ENCODE measurements at places on chromosomes 1 and 21.

- DNase-seq: no peak
Measured at GRCh38 chr1:185297982-185298381, 19.1 kb downstream of the IVNS1ABP start.

- DNase-seq: no peak
Measured at GRCh38 chr1:180928331-180929230, 15.9 kb downstream of the KIAA1614 start.

- no peak for DNase-seq
Measured at GRCh38 chr1:183880531-183881243, 75.8 kb downstream of the RGL1 start.

DNA sequence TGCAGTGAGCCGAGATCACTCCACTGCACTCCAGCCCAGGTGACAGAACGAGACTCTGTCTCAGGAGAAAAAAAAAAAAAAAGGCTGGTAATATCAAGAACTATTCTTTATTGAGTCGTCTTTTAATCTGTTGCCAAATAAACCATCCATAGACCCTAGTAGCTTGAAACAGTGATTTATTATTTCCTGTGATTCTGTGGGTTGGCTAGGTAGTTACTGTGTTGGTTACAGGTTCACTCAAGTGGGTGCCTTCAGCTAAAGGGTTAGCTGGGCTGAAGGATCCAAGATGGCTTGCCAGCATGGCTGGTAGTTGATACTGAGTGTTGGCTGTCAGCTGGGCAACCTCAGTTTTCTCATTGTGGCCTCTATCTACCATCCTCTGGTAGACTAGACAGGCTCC is 9.2 kb downstream of the TLCD4 start:
- no peak for DNase-seq

DNA sequence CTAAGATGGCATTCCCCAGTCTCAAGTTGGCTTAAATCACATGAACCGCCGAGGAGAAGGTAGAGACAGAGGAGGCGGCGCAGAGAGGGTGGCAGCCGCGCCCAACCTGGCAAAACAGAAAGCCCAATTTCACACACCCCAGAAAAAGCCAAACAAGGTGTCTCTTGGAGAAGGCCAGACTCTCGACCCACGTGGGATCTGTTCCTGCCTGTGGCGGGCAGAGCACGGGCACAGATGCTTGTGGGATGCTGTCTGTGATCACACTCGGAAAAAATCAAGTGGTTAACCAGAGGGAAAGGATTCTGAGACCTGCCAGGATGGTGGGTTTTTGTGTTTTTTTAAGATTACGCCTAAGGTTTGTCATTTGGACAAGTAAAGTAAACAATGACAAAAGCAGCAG is 80.7 kb downstream of the MRPL37 start:
- DNase-seq: no peak

- no peak for DNase-seq
Measured at GRCh38 chr1:18200918-18201317, 93.3 kb downstream of the IGSF21 start.

- no peak for DNase-seq
Measured at GRCh38 chr1:16984717-16985116, 4.3 kb upstream of the MFAP2 start.

- DNase-seq: no peak
Measured at GRCh38 chr1:113101588-113101987, 28.6 kb downstream of the LRIG2 start.

DNA sequence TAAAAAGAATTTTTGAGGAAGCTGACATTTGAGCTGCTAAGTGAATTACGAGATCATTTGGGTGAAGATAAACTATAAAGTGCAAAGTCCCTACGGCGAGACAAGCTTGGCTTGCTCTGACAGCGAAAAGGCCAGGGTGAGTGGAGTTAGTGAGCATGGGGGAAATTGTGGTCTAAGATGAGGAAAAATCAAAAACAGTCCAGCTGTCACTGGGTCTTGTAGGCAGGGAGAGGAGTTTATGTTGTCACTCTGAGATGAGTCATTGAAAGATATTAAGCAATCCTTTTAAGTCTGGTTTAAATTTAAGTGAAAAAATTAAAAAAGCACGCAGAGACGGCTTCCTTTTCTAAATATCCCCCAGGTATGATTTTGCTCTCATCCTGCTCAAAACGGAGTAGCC is 601.9 kb downstream of the MRPL39 start:
- DNase-seq: no peak

DNA sequence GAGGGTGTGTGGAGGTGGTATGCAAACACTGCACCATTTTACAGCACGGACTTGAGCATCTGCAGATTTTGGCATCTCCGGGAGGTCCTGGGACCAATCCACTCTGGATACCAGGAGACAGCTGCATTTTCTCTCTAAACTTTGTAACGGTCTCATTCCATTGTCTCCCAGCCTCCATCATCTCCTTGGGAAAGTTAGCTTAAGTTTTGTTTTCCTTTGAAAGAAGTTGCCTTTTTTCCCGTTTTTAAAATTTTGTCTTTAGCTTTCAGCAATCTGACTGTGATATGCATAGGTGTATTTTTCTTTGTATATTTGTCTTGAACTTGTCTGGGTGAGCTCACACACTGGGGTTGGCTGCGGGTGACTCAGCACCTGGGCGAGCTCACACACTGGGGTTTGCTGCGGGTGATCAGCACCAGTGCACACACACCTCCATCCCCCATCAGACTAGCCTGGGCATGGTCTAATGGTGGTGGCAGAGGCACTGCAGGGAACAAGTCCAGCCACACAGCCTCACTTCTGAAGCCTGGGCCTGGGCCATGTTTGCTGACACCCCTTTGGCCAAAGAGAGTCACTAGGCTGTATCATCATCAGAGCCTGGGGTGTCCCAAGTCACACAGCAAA is 32.1 kb upstream of the COL18A1 start:
- DNase-seq: no peak

DNA sequence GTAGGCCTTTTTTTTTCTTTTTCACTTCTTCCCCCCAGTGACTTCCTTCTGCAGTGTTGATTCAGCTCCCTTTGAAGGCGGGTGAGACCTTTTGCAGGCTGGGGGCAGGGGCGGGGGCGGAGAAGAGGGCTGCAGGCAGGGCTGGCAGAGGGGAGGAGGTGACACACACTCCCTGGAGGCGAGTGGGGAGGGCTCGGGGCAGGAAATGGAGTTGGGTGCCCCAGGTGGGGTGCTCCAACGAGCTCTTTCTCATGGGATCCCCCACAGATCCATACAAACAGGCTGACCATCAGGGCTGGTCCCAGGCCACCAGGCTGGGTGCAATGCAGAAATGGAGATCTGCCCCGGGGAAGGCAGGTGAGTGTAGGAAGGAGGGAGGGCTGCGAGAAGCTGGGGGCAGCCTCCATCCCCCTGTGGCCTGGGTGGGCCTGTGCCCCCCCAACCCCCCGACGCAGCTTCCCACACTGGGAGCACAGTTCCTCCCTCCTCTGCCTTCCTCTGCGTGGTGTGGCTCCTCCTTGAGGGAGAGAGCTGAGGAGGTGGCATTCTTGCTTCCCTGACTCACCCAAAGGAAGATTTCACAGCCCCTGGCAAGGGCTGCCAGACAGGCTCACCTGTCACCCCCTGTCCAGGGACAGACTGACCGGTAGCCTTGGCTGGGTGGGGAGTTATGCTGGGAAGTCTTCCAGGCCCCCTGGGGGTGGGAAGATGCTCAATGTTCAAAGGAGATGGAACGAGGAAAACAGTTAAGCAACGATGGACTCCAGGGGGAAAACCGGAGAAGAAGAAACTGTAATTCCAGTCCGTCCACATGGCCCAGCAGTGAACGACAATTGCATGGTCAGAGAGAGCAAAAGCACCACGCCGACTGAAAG is 7.1 kb upstream of the ITGB2 start:
- peak; percentile 91 for DNase-seq

DNA sequence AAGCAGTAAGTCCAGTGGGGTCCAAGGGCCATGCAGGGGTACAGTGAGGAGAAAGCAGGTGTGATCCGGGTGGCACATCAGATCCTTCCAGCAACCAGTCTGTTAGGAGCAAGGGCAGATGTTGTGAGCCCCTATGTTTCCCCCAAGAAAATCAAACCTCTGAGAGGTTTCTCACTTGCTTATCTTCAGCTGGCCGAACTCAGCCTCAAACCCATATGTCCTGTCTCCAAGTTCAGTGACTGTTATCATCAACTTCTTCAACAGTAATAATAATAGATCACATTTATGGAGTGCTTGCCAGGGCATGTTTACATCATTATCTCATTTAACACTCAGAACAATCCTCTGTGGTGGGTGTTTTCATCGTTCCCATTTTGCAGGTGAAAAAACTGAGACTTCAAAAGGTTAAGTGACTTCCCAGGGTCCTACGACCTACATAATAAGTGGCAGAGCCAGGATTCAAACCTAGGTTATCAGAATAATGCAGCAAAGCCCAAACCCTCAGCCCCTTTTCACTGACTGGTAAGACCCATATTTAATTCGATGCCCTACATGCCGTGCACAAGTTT is 3.3 kb downstream of the CAPN2 start:
- no peak for DNase-seq

DNA sequence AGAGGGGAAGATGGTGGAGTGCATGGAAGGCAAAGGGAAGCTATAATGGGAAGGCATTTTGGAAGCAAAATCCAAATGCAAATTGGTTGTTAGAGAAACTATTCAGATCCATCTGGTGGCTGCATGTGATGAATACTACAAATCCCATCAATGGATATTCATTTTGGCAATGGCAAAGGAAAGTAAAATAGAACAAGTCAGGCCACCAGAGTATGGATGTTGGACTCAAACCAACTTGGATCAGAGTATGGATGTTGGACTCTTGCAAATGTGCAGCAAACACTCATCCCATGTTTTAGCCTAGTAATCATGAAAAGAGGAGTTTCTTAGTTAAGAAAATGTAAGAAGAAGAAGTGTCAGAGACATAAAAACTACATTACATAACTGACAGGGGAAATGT is 289.6 kb upstream of the DAB1 start:
- no peak for DNase-seq

GRCh38 chr1:87515781-87516180 is 187.1 kb downstream of the LMO4 start:
- no peak for DNase-seq

GRCh38 chr1:198486903-198487302 is 53.6 kb downstream of the ATP6V1G3 start:
- no peak for DNase-seq

DNA sequence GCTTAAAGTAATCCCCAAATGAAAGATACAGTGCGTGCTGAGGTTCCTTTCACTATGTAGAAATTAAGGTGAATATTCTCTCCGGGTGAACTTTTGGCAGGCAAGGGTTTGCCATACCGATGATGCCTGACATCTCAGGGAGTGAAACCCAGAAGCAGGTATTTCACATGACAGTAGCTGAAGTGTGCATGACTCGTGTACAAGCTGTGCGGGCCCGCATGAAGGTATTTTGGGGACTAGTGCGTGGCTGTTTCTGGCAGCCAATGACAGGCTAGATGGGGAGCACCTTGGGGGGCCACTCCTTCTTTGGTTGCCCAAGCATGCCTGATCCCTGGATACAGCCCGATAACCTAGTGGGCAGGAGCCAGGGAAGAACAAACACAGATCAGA is 569.0 kb downstream of the SMYD3 start:
- DNase-seq: no peak

GRCh38 chr1:49048188-49048587 is 271.5 kb upstream of the BEND5 start:
- DNase-seq: no peak

GRCh38 chr1:15684468-15685291 is 560 bp downstream of the PLEKHM2 start:
- peak; percentile 54 for DNase-seq

- no peak for DNase-seq
Measured at GRCh38 chr1:162475089-162475488, 22.5 kb upstream of the UHMK1 start.

DNA sequence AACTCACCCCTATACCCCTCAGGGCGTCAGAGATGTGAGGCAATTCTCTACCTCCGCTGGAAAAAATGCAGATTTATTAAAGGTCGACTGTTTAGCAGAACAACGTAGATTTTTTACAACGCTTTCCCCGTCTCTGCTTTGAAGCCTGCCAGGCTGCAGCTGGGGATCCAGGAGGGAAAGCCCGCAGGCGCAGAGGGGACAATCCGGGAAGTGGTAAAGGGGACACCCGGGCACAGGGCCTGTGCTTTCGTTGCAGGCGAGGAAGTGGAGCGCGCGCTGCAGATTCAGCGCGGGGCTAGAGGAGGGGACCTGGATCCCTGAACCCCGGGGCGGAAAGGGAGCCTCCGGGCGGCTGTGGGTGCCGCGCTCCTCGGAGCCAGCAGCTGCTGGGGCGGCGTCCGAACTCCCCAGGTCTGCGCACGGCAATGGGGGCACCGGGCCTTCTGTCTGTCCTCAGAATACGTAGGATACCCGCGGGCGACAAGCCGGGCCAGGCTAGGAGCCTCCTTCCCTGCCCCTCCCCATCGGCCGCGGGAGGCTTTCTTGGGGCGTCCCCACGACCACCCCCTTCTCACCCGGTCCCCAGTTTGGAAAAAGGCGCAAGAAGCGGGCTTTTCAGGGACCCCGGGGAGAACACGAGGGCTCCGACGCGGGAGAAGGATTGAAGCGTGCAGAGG is 5.5 kb downstream of the SIM2 start:
- no peak for DNase-seq

DNA sequence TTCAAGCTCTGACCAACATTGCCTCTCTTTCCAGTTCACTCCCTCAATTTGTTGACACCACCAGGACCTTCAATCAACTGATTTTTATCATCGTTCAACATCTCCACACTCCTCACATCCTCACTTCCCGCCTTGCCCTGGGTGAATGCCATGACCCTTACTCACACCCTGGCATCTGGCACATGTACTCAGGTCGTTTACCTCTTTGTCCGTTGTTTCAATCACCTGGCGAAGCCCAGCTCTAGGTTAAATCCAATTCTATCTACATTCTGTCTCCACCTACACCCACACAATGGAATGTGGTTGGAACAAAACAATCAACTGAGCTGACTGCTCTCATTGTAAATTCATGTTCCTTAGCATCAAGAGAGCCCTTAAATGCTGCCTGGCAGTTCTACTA is 24.2 kb upstream of the TBX15 start:
- no peak for DNase-seq

GRCh38 chr1:92004129-92004528 is 25.7 kb upstream of the EPHX4 start:
- DNase-seq: no peak

DNA sequence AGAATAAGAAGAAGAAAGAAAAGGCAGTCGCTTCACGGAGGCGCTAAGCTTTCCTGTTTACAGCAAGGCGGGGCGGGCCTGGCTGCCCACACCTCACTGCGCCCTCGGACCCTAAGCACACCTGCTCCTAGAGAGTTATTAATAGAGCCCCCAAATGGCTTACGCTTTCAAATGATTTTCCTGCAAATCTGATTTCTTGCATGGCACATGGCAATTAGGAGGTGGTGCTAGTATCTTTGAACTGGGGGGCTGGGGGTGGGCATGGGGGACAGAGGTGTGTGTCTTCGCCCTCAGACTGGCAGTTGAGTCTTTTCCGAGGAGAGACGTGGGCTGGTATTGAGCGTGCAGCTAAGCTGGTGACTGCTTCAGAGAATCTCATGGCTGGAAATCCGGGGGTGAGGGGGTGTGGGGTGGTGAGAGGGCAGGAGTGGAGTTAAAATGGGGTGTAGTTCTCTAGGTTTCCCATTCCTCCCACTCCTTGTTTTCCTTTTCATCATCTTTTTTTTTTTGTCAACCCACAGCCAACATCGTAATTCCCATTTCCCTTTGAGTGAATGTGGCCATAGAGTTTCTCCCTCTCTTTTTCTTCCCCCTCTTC is 1.3 kb downstream of the S1PR1 start:
- peak; percentile 64 for DNase-seq

Measured in CD4-positive, alpha-beta T cell treated with Interleukin-15 for 4 hours (primary cell).